Myocyte (in vitro differentiated cells): ENCODE measurements at places on chromosomes 11 and 22.

DNA sequence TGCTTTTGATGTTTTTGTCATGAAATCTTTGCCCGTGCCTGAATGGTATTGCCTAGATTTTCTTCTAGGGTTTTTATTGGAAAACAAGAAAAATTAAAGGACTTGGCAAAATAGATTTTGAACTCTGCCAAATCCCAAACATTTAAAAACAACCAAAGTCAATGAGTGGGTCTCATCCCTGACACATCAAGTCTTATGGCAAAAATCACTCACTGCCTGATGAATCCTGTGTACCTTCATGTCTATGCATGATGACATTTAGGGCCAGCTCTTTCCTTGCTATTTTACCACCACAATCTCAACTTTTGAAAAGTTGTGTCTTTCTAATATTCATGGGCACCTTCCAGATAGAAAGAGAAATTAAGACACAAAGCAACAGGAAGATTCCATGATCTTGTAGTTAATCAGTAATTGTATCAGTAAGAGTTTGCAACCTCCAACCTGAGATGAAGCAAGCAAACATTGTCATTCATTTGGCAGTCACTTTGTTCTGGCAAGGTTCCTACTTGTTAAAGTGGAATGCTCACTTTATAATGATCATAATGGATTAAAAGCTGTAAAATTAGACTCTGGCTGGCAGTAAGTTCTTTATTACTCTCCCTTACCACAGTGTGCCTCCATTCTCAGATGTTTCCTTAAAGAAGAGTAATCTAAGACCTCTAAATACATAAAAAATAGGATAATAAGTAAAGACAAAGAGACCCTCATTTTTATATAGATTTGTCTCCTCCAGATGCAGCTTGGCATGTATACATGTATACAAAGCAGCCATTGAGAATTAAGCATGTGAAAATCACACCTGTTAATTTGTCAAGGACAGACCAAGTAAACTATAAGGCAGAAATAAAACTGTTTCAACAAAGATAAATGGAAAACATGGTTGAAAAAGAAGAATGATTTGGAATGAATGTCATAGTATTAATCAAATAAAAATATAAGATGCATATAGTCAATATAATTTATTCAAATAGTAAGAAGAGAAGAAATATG, 51.6 kb downstream of the ETS1 start:
- no peak for DNase-seq

DNA sequence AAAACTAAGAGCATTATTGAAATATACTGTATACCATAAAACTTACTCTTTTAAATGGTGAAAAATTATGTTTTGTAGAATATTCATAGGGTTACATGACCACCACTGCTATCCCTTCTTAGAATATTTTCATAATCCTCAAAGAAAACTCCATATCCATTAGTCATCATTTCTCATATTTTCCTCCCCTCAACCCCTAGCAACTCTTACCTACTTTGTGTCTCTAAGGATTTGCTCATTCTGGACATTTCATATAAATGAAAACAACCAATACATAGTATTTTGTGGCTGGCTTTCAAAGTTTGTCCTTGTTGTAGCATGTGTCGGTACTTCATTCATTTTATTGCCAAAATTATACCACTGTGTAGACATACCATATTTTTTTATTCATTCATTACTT, 863.8 kb downstream of the KCNA4 start:
- DNase-seq, result no peak

DNA sequence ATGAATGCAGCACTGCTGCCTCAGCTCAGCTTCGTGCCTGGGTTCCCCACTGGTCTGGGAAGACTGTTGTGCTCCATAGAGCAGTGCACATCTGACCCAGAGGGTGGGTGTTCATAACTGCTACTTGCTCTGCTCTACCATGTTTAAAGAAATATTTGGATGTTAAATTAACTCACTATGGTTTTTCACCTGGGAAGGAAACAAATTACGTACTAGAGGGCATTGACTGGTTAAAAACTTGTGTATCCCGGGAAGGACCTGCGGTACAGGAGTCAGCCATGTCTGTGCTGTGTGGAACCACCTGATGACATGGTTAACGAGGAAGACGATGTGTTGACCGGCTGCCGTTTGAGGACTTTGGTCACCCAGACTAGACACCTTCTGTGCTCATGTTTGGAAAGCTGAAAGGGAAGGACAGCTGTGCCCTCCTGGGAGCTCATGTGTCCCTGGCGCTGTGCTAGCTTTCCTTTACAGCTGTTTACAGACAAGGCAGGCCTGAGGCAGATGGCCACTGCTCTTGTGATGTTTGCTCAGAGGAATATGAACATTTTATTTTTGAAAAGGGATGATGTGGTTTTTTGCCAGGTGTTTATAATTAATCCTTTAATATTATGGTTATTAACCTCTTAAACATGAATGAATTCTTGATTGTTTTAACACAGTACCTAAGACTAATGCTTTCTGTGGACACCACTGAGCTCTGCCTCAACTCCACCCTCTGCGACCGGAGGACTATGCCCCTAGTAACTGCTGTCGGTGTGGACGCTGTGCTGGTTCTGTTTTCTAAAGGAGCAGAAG, 14.3 kb upstream of the AIFM3 start:
- peak; percentile 47 for DNase-seq

DNA sequence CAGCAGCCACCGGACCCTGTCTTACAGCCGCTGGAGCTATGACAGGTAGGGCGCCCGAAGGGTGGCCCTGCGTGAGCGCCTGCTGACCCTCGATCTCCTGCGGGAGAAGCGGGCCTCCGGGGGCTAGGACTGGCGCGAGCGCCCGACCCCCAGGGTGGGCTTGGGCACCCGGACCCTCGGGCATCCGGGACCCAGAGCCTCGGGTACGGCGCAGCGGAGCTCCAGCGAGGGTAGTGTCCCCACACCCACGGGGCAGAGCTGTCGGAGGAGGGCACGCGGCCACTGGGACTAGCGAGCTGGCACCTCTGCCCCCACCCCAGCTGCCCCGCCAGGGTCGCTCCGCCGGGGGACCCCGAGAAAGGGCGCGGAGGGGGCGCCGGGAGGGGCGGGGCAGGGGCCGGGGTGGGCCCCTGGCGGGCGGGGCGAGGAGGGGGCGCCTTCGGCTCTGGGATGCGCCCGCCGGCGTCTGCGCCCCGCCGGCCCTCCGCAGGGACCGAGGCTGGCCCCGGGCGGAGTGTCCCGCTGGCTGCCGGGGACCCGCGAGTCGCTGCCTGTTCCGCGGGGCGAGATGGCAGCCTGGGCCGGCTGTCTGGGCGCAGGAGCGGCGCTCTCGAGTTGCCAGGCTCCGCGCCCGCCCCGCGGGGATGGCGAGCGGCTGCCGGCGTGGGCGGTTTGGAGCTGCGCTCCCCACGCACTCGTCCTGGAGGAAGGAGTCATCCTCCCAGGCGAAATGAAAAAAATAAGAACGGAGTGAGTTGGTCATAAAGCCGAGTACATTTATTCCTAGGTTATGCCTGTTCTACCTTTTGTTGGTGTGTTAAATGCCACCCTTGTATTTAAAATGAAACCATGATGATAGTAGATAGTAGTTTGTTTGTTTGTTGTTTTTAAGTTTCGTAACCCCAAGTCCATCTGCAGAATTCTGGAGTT, 32.4 kb downstream of the EIF3F start:
- DNase-seq, result peak; percentile 55

- DNase-seq, result peak; percentile 17
These were observed 61.6 kb downstream of the SIK2 start for GRCh38 chr11:111663820-111664219.

DNA sequence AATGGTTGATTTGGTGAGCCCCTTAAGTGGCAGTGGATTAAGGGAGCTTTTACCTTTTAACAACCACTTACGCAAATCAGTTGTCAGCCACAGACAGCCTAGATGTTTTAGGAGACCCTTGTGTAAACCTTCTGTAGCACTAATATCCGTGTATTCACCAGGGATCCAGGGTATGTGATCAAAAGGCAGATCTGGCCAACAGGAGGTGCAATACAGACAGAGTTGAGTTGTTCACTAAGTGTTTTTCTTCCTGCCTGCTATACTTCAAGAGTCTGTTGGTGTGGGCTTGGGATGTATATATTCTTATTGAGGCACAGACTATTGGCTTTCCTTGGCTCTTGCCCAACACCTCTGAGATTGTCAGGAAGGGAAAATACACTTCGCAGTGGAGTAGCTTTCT, 175.1 kb downstream of the FAT3 start:
- DNase-seq, result no peak

- DNase-seq, result peak; percentile 5
These were observed 40.9 kb upstream of the MYEOV start for GRCh38 chr11:69253028-69253427.

DNA sequence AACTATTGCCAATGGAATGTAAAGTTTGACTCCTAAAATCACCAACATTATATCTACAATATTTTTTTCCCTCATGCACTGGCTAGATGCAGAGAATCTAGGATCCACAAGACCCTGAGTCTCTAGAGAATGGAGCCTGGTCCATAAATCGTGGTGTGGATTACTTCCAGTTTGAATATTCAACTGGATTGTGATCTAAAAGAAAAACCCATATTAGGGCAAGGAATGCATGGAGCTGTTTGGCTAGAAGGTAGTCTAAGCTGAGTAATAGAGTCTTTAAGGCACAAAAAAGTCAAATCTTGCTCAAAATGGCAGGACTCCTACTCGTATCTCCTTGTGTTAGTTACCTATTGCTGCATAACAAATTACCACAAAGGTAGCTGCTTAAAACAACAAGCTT, 9.4 kb upstream of the MS4A5 start:
- DNase-seq, result no peak

DNA sequence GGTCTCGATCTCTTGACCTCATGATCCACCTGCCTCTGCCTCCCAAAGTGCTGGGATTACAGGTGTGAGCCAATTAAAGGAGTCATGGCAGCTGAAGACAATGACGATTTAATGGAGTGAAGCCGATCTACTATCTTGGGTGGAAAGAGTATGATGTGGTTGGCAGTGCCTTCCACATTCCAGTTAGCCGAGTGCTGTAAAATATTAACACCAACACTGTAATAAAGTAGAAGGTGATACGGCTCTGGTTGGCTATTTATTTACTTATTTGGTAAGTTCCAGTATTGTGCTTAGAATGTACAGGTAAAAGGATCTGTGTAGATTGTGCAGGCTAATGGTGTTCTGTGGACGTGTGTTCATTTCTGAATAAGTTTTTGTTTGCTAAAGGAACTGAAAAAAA, 149.6 kb upstream of the MTMR2 start:
- DNase-seq, result no peak

DNA sequence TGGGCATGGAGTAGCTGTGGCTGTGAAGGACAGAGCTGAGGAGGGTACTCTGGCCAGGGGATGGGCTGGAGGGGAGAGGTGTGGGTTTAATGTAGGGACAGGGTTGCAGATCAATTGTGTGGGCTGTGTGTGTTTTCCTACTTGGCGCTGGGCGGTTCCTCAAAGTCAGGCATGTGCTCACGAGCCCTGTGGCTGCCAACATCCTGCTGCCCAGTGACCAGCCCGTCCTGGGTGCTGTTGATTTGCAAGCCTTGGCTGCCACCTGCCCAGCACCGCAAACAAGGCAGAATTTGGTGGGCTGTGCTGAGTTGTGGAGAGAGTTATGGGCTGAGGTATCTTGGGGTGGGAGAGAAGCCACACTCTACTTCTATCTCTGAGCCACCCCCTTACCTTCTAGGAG, 69.2 kb downstream of the SCN3B start:
- DNase-seq, result peak; percentile 54

DNA sequence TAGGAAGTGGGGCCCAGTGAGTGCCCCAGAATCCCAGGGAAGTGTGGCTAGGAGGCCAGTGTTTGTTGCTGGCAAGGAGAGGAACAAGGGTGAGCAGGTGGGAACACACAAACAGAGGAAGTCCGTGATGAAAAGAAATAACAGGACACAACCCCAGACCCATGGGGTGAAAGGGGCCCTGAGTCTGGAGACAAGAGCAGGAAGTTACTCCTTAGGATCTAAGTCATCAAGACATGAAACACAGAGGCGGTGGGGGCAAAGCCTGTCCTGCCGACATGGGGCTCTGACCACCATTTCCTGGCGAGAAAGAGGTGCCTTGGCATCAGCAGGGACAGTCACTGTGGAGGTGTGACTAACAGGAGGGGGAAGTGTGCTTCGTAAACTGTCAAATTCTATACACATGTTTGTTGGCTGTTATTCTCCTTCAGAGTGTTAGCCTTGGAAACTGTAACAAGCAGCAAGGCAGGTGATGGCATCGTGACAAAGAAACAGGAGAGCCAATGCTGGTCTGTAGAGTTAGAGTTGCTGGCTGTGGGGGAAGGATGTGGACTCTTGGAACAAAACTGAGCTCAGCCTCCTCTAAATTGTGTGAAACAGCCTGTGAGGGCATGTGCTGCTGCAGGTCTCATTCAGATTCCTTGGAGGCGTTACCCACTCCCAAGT, 21.7 kb downstream of the CHST1 start:
- DNase-seq, result no peak

- DNase-seq, result peak; percentile 8
These were observed 110.2 kb upstream of the SESN3 start for GRCh38 chr11:95341221-95341620.

GRCh38 chr11:25733777-25734176, 598.2 kb upstream of the ANO3 start:
- DNase-seq, result peak; percentile 2

DNA sequence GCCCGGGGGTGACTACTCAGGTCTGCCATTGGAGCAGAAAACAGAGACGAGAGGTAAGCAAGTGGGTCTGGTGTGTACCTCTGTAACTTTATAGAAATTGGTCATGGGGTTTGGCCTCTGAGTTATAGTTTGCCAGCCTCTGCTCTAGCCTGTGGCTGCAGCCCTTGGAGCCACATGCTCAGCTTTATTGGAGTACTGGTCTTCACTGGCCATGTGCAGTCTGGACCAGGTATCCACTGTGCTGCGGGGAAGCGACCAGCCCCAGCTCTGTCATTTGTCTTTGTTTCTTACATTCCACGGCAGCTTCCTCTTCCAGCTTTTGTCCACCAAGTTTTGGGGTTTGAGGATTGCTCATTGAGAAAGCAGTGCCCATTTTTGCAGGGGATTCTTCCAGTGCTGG, 453.4 kb downstream of the TBC1D22A start:
- DNase-seq, result no peak

- DNase-seq, result no peak
These were observed 12.3 kb downstream of the PKNOX2 start for GRCh38 chr11:125176866-125177265.

DNA sequence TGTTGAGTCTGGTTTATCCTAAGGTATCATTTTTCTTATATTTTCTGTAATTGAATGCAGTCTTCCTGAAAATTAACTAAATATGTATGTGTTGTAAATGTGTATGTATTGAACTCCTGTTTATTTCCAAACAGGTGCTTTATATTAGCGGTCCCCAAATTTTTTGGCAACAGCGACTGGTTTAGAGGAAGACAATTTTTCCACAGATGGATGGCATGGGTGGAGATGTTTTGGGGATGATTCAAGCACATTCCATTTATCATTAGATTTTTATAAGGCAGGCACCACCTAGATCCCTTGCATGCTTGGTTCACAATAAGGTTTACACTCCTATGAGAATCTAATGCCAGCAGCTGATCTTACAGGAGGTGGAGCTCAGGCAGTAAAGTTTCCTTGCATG, 210.5 kb upstream of the ANO3 start:
- DNase-seq, result no peak
